ENCODE measurements at places on chromosomes 3 and 15. TPM values are rescaled to one million over a fixed set of nuclear protein-coding genes. Genes with fewer than 3 reads are reported as not detected.

Gene COPG1
- total RNA-seq, result 114 TPM

DNA sequence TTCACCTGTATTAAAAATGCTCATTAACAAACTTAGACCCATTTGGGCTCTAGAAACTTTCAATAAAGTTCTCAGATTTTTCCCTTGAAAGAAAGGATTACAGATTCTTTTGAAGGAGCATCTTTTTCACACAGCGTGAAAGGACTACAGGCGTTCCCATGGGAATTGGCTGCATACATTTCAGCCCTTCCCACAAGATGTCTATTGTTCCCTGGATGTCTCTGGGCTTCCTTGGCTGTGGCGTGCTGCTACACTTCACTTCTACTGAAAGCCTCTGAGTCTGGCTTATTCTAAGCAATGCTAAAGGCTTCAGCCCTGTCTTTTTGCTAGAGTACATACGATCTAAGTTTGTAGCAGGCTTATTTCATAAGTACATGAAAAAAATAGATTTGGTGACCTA, 1.4 kb downstream of the VEPH1 start:
- no peak for DNase-seq

DNA sequence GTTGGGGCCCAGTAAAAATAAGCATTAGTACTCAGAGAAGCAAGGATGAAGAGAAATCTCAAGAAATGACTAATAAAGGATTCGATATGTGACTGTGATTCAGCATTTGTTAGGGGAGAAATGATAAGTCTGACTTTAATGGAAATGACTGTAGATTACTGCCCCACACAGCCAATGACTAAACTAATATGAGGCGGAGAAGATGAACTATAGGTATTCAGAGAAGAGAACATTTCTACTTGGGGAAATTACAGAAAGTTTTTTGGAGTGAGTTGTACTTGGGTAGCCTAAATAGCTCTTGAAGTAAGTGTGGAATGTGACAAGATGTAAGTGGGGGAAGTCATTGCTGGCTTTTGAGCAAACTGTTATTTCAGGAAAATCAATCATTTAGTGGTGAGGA, 380.0 kb downstream of the PDCD6IP start:
- DNase-seq, result no peak

DNA sequence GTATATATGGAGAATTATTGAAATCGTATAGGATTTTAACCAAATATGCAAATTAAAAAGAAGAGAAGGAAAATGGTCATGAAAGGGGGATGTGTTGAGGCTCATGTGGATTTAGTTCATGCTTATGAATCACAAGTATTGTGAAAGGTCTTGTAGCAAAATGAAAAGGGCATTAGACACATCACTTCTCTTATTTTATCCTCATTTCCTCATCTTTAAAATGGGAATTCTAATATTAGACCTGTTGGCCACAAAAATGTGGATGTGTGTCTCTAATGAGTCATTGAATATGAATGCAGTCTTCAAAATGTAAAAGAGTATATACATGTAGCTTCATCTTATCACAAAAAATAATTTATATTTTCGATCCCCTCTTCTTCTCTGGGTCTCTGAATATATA, 14.9 kb upstream of the ALCAM start:
- no peak for DNase-seq
